ENCODE measurements at places on chromosomes 12 and 14. TPM values are rescaled to one million over a fixed set of nuclear protein-coding genes. Genes with fewer than 3 reads are reported as not detected.

NR1H4 gene
- not detected for total RNA-seq

MYH7 gene
- total RNA-seq, result not detected

REP15 gene
- total RNA-seq, result 2.1 TPM

JAG2 gene
- total RNA-seq, result 6.6 TPM

HOXC6 gene
- total RNA-seq, result not detected

EFS gene
- total RNA-seq, result 6.5 TPM

DDX54 gene
- total RNA-seq, result 52.8 TPM

RNASE7 gene
- not detected for total RNA-seq
